A549 (cell line): ENCODE measurements at places on chromosomes 1 and 21. TPM values are rescaled to one million over a fixed set of nuclear protein-coding genes. Genes with fewer than 3 reads are reported as not detected.
A peak's percentile ranks its signal among the peaks of the same experiment; 100 is the strongest.

DNA sequence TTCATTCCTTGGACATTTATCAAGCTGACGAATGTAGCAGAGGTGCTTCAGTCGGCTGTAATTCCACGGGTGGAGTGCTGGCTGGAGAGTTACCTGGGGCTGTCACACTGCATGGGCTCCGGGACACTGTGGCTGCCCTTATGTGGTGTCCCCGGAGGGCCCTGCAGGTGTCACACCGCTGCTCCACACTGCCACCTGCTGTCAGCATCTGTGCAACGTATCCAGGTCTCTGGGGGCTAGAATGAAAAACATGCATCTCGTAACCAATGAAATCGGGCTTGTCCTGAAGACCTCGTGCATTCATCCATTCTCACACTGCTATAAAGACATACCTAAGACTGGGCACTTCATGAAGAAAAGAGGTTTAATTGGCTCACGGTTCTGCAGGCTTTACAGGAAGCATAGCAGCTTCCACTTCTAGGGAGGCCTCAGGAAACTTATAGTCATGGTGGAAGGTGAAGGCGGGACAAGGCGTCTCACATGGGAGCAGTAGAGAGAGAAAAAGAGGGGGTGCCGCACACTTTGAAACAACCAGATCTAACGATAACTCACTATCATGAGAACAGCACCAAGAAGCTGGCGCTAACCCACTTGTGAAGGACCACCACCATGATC lies 46.7 kb upstream of the PCBP3 start:
- peak; percentile 74 for DNase-seq

GRCh38 chr1:86774305-86775295 lies 70.2 kb downstream of the SH3GLB1 start:
- peak; percentile 40 for DNase-seq

DNA sequence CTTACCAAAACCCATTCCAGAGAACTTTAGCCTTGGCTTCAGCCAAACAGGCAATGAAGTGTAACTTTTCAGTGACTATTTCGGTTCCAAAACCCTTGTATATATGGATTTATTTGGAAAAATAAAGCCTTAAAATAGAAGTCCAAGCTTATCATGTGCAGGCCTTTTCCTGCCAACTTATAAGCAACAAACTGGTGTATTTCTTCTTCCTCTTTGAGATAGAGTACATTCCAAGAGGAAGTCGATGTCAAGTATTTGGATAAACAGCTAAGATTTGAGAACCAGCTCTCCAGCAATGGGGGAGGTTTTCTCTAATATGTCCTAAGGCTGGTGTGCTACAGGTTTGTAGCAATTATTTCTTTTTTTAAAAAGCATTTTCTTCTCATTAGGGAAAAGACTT lies 407.8 kb downstream of the DUSP10 start:
- no peak for DNase-seq

GRCh38 chr1:59004755-59005154 lies 220.9 kb upstream of the JUN start:
- no peak for DNase-seq

- no peak for DNase-seq
Observed at GRCh38 chr1:41872074-41872473, 46.6 kb downstream of the HIVEP3 start.

GRCh38 chr1:239218301-239218700 lies 168.1 kb upstream of the CHRM3 start:
- DNase-seq, result no peak

GRCh38 chr1:206685334-206685768 lies 646 bp downstream of the MAPKAPK2 start:
- DNase-seq, result peak; percentile 39

GRCh38 chr1:6907201-6907600 lies 121.9 kb downstream of the CAMTA1 start:
- DNase-seq, result no peak

DNA sequence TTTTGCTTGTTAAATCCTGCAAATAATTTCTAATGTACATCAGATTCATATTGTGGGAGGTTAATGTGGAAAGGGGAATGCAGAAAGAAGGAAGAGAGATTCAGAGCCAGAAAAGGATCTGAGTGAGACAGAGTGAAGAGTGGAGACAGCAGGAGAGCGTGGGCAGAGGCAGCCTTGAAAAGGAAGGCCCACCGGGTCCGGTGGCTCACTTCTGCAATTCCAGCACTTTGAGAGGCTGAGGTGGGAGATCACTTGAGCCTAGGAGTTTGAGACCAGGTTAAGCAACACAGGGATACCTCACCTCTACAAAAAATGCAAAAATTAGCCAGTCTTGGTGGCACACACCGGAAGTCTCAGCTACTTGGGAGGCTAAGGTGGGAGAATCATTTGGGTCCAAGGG lies 222.0 kb upstream of the RAB4A start:
- no peak for DNase-seq

DNA sequence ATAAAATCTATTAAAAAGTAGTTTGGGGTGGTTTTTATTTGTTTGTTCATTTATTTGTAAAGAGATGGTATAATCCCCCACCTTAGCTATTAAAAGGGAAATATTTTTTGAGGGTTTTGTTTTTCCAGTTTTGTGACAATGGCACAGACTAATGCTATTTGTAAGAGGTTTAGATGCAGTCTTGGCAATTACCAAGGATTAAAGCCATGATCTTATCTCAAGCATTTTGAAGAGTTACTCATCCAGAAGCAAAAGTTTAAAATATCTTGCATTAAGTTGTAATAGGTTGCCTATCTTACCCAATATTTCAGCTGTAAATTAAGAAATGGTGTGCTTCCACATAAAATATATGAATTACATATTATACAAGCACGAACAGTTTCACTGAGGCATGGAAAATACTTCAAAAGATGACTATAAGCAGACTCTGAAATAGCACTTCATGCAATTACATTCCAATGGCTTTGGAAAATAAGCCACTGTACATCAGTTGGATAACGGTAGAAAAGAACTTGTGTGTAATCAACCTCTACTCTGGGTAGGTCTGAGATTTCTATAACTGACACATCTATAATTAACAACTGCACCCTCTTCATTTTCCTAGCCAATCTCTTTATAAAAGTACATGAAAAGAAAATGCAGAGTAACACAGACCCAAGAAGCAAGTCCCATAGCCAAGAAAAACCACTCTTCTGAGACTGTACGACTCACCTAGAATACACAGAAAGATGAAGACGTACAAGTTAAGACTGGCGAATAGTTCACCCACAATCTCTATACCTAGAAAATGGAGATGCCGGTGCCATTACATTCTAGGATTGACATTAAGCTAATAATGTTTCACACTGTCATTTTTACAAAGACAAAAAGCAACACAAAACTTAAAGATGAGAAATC lies 95.2 kb downstream of the PTPN14 start:
- no peak for DNase-seq

Gene SYTL1
- polyA plus RNA-seq, result 0.50 to 0.76 TPM (median 0.58 TPM) in 3 replicates

Gene KRTAP7-1
- not detected in 3 replicates for polyA plus RNA-seq

Gene TDRD5
- 0.08 to 0.29 TPM (median 0.26 TPM) in 3 replicates for polyA plus RNA-seq

Gene CRABP2
- 15.6 to 19.1 TPM (median 17.9 TPM) in 3 replicates for polyA plus RNA-seq

Gene S100A14
- polyA plus RNA-seq, result 0.16 to 0.21 TPM (median 0.21 TPM) in 3 replicates

Gene TEX35
- 0.05 TPM in 1 of 3 replicates, not detected in the others for polyA plus RNA-seq

Gene PTPRC
- not detected in 3 replicates for polyA plus RNA-seq

Gene RGS1
- polyA plus RNA-seq, result not detected in 3 replicates

Gene TMEM125
- polyA plus RNA-seq, result not detected in 3 replicates
